ENCODE measurements at places on chromosomes 6 and 20. TPM values are rescaled to one million over a fixed set of nuclear protein-coding genes. Genes with fewer than 3 reads are reported as not detected.

- no peak for DNase-seq
Observed at GRCh38 chr6:122620902-122621301, 10.7 kb downstream of the PKIB start.

DNA sequence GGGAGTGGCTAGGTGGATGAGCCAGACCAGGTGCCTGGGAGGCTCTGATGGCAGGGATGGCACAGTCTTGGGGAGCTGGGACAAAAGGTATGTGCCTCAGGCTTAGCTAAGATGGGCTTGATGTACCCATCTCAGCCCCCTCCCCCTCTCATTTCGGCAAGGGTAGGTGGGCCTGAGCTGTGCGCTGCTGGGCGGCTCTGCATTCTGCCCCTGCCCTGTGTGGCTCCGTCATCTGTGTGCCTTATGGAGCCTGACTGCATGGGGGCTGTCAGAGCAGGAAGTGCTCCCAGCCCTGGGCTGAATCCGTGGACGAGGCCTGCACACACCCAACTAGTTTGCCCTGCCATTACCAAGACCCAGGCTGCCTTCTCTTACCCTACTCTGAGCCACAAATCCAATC, 54.7 kb downstream of the PYGB start:
- DNase-seq = no peak

- DNase-seq = peak; percentile 32
Observed at GRCh38 chr6:215335-216034, 76.8 kb upstream of the DUSP22 start.

Gene SLC22A1
- total RNA-seq = 1.2 TPM

- DNase-seq = no peak
Observed at GRCh38 chr6:82076916-82077315, 170.6 kb downstream of the IBTK start.

Gene ZNFX1
- 49.3 TPM for total RNA-seq
